Tibial nerve (tissue), 4 donors: ENCODE measurements at places on chromosomes 5 and 9.

- H3K4me3 ChIP-seq, result no peak overlapping the region
- H3K4me1 ChIP-seq, result no peaks in the 10 kb centered on the region
- no peaks in the 10 kb centered on the region for H3K36me3 ChIP-seq
- H3K27me3 ChIP-seq, result no peaks in the 10 kb centered on the region
- H3K27ac ChIP-seq, result no peak overlapping the region
These were observed 1058.5 kb upstream of the SEMA6A start for GRCh38 chr5:117633093-117633492.

GRCh38 chr9:120745278-120745677 is 31.0 kb upstream of the MEGF9 start:
- H3K36me3 ChIP-seq, result no peaks in the 10 kb centered on the region
- no peak for DNase-seq
- no peak overlapping the region for H3K27ac ChIP-seq

- H3K4me1 ChIP-seq, result no peaks in the 10 kb centered on the region
- H3K27me3 ChIP-seq, result no peaks in the 10 kb centered on the region
- no peak for DNase-seq
- no peaks in the 10 kb centered on the region for H3K36me3 ChIP-seq
These were observed 23.8 kb upstream of the ZNF622 start for GRCh38 chr5:16489322-16489791.

GRCh38 chr5:132300577-132301343 is 6.6 kb downstream of the SLC22A4 start:
- no peaks in the 10 kb centered on the region for H3K27me3 ChIP-seq
- no peaks in the 10 kb centered on the region for H3K4me1 ChIP-seq
- no peak overlapping the region for H3K4me3 ChIP-seq
- no peak overlapping the region for H3K27ac ChIP-seq
- no peaks in the 10 kb centered on the region for H3K36me3 ChIP-seq

GRCh38 chr9:6711403-6711802 is 46.4 kb upstream of the KDM4C start:
- H3K36me3 ChIP-seq, result no peaks in the 10 kb centered on the region
- DNase-seq, result no peak
- H3K4me1 ChIP-seq, result no peaks in the 10 kb centered on the region
- no peak overlapping the region for H3K4me3 ChIP-seq
- no peak overlapping the region for H3K27ac ChIP-seq
- no peaks in the 10 kb centered on the region for H3K27me3 ChIP-seq

- H3K4me1 ChIP-seq, result peaks cover 18% of the 10 kb centered on the region
- no peaks in the 10 kb centered on the region for H3K27me3 ChIP-seq
- no peak overlapping the region for H3K27ac ChIP-seq
- no peak for DNase-seq
These were observed 87.0 kb upstream of the NR5A1 start for GRCh38 chr9:124594225-124594624.

DNA sequence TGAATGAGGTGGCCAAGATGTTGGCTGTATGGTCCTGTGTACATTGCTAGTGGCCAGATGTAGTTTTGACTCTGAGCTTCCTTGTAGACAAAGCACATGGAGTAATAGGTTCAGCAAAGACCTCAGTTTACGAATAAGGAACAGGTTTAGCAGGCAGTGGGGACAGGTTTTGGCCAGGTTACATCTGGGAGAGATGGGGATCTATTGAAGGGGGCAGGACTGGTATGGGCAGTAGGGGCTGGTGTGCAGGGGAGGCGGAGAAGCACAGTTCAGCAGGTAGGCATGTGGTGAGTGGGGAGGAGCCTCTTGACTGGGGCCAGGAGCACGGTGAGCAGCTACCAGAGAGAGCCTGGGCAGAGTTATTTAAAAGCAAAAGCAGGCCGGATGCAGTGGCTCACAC is 67.3 kb downstream of the PDZD2 start:
- no peak for DNase-seq
- no peaks in the 10 kb centered on the region for H3K4me1 ChIP-seq
- H3K27me3 ChIP-seq, result no peaks in the 10 kb centered on the region
- no peak overlapping the region for H3K4me3 ChIP-seq
- no peak overlapping the region for H3K27ac ChIP-seq

GRCh38 chr5:176366232-176366894 is 1.1 kb downstream of the ARL10 start:
- no peak for DNase-seq
- H3K4me1 ChIP-seq, result peaks cover 7% of the 10 kb centered on the region
- H3K36me3 ChIP-seq, result no peaks in the 10 kb centered on the region
- peak overlapping the region; percentile 81 for H3K27ac ChIP-seq
- no peaks in the 10 kb centered on the region for H3K27me3 ChIP-seq

GRCh38 chr9:125561509-125562148 is 145.4 kb downstream of the MAPKAP1 start:
- H3K27me3 ChIP-seq, result no peaks in the 10 kb centered on the region
- H3K4me3 ChIP-seq, result no peak overlapping the region
- no peak overlapping the region for H3K27ac ChIP-seq
- H3K4me1 ChIP-seq, result no peaks in the 10 kb centered on the region
- no peak for DNase-seq

DNA sequence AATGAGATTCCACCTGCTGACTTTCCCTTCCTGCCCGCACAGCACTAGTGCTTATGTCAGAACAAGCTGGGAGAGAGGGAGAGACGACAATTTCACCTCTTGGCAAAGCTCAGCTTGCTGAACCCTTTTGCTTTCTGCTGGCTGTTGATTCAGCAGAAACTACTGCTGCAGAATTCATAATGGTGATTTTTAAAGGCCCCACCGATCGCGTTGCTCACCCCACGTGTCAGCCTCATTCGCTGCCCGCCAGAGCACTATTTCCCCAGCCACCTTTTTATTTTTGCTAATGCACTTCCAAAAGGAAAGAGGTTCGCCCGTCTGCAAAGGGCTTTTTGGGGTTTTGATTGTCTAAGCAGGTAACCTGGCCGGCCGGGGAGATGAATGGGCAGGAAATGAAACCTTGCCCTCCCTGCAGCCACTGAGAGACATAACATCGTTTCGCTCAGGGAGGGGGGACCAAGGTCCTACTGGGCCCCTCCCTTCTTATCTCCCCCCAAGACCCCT is 1.3 kb downstream of the PPP2R2B start:
- no peaks in the 10 kb centered on the region for H3K36me3 ChIP-seq
- DNase-seq, result no peak
- H3K27ac ChIP-seq, result peak overlapping the region; percentile 70
- no peaks in the 10 kb centered on the region for H3K27me3 ChIP-seq
- H3K4me3 ChIP-seq, result peak overlapping the region; percentile 36

GRCh38 chr5:76547891-76548524 is 75.2 kb downstream of the F2RL2 start:
- H3K4me3 ChIP-seq, result no peak overlapping the region
- no peaks in the 10 kb centered on the region for H3K4me1 ChIP-seq
- DNase-seq, result no peak
- no peaks in the 10 kb centered on the region for H3K27me3 ChIP-seq
- peak overlapping the region; percentile 80 for H3K27ac ChIP-seq
